ENCODE measurements at places on chromosomes 12 and 14. TPM values are rescaled to one million over a fixed set of nuclear protein-coding genes. Genes with fewer than 3 reads are reported as not detected.

The FAM181A gene
- total RNA-seq, result not detected

The VWF gene
- 34.3 TPM for total RNA-seq

The STYX gene
- 9.5 TPM for total RNA-seq

The TMEM253 gene
- 43.9 TPM for total RNA-seq

The TMEM179 gene
- total RNA-seq, result 0.82 TPM

The B4GALNT1 gene
- 2.2 TPM for total RNA-seq

The ERP27 gene
- total RNA-seq, result 5.6 TPM

The ACADS gene
- total RNA-seq, result 84.8 TPM

The CCDC184 gene
- total RNA-seq, result 2.4 TPM

The CHD8 gene
- total RNA-seq, result 69.1 TPM

The CLIP1 gene
- total RNA-seq, result 43.5 TPM

The CSRP2 gene
- 13.1 TPM for total RNA-seq

The RBP5 gene
- 2.5 TPM for total RNA-seq

The FGD6 gene
- 20.5 TPM for total RNA-seq

The PUS7L gene
- total RNA-seq, result 9.2 TPM

The CLEC9A gene
- not detected for total RNA-seq

The KERA gene
- total RNA-seq, result not detected

The GPR135 gene
- total RNA-seq, result 2.8 TPM

The GPHB5 gene
- total RNA-seq, result not detected

The SLC5A8 gene
- not detected for total RNA-seq

The RD3L gene
- not detected for total RNA-seq

The SERPINA1 gene
- total RNA-seq, result 311 TPM

The BDKRB2 gene
- total RNA-seq, result 18.7 TPM

The CAPS2 gene
- total RNA-seq, result 7.1 TPM

The EML1 gene
- total RNA-seq, result 82.5 TPM

The DIO3 gene
- 1.9 TPM for total RNA-seq

The KLHDC1 gene
- total RNA-seq, result 12.5 TPM

The NXPH4 gene
- total RNA-seq, result 0.25 TPM

The TEDC1 gene
- 21.8 TPM for total RNA-seq

The TAS2R14 gene
- 1.7 TPM for total RNA-seq

The MUCL1 gene
- total RNA-seq, result not detected

The HNF1A gene
- 14.4 TPM for total RNA-seq

The KRT85 gene
- total RNA-seq, result not detected

The MMAB gene
- total RNA-seq, result 42.0 TPM

The TAS2R30 gene
- total RNA-seq, result 5.9 TPM

The ERP29 gene
- total RNA-seq, result 108 TPM

The OASL gene
- 10.2 TPM for total RNA-seq

The KRT6B gene
- total RNA-seq, result not detected

The KCNH3 gene
- total RNA-seq, result 0.19 TPM

The CIROP gene
- total RNA-seq, result 0.13 TPM

The SRRM4 gene
- not detected for total RNA-seq

The TRPV4 gene
- total RNA-seq, result 0.92 TPM

The OTOGL gene
- total RNA-seq, result 0.66 TPM

The ZFHX2 gene
- total RNA-seq, result 3.2 TPM

The PPP2R5C gene
- total RNA-seq, result 160 TPM

The ACOT4 gene
- 1.6 TPM for total RNA-seq

The CABP1 gene
- 1.8 TPM for total RNA-seq

The GPD1 gene
- total RNA-seq, result 4.1 TPM

Measured in mucosa of descending colon (tissue), 3 donors.